ENCODE measurements at places on chromosomes 7 and 10.
A peak's percentile ranks its signal among the peaks of the same experiment; 100 is the strongest.

- no peak for DNase-seq
These were observed 285.0 kb downstream of the PRPF18 start for GRCh38 chr10:13871776-13872175.

GRCh38 chr10:6409971-6410643 is 170.0 kb downstream of the PRKCQ start:
- no peak for DNase-seq

GRCh38 chr7:142516038-142516501 is 233.2 kb upstream of the PRSS1 start:
- DNase-seq: peak; percentile 60

- no peak for DNase-seq
These were observed 77.9 kb downstream of the ANK3 start for GRCh38 chr10:60311821-60312220.

DNA sequence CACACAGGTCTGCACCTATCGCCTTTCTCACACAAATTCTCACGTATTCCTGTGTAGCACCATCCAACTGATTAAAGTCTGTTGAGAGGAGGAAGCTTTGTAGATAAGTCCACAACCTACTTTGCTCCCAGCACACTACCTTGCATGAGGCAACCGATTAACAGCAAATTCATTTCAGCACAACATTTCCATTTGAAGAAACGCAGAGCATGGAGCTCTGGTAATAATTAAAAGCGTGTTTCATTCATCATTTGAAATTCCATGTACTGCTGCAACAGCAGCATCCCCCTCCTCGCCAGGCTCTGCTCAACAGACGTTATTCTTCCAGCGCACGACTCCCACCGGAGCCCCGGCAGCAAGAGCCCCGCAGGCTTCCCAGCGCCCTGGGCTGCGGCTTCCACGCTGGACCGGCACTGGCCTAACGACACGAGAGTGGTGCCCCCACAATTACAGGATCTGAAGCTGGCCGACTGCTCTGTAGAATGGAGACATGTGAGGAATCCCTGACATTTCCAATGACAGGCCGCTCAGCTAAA is 118.8 kb downstream of the DIP2C start:
- DNase-seq: no peak

DNA sequence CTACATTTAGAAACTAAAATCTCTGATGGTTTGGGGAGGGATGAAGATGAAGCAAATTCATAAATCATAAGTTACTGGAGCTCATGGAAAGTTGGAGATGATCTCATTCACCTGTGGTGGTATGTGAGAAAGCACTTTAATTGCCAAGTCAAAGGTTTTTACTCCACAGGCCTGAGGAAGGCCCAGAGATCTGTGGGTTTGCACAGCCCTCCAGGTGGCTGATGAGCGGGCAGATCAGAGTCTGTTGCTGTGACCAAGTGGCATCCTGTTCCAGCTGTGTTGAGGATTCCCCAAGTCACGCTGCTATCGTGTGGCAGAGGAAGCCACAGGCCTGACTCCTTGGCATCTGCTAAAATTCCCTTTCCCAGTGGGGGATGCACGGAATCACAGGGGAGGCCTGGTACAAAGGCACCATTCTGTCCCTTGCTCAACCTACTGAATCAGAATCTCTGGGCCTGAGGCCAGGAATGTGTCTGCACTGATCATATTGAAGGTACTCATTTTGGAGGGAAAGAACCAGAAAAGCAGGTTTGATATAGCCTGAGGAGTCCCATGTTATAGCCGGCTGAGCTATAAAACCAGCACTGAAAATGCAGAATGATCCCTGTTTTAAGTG is 19.7 kb upstream of the DDC start:
- DNase-seq: no peak

GRCh38 chr7:42095791-42096190 is 141.2 kb downstream of the GLI3 start:
- no peak for DNase-seq

- no peak for DNase-seq
These were observed 73.3 kb downstream of the ZMIZ1 start for GRCh38 chr10:79142064-79142491.

GRCh38 chr10:89142590-89142989 is 64.5 kb downstream of the CH25H start:
- DNase-seq: no peak

DNA sequence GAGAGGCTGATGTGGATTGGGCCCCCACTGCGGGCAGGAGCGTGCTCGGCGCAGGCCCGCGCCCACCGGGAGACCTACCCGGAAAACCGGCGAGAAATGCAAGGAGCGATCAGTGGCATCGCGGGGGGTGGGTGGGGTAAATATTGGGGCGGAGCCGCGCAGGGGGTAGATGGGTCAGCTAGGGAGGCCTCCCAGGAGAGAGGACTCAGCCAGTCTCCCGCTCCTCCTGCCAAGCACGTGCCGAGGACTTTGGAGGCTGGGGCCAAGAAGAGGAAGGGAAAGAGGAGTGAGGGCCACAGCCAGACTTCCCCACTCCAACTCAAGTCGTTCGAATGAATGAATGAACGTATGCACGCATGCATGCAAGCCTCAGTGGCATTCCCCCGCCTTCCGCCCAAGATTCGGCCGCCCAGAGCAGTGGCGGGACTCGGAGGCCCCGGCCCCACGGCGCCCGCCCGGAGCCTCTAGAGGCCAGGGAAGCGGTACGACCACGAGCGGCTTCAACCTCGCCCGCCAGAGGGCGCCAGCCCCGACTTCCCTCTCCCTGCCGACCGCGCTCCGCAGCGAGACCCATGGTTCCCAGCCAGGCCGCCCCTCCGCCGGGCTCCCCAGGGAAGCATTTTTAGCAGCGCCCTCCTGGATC is 3.6 kb downstream of the NPM3 start:
- peak; percentile 89 for DNase-seq

DNA sequence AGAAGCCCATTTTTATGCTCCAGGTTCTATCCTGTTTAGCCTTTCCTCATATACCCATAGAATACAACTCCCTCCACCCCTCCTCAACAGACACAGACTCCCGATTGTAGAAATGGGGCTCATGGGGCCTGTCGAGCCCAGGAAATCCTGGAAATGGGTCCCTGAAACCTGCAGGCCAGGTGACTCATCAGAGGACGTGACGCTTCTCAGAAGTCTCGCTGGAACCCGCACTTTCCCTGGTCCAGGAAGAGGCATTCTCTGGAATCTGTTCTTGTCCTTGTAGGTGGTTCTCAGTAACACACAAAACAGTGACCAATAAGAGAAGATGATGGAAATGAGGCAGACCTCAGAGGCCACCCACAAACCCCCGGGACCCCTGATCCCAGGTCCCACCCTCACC is 244.8 kb upstream of the PPP2R2D start:
- DNase-seq: no peak

GRCh38 chr10:36531621-36532020 is 593.8 kb upstream of the ANKRD30A start:
- DNase-seq: no peak

- DNase-seq: no peak
These were observed 296.0 kb upstream of the SP4 start for GRCh38 chr7:21131897-21132296.

DNA sequence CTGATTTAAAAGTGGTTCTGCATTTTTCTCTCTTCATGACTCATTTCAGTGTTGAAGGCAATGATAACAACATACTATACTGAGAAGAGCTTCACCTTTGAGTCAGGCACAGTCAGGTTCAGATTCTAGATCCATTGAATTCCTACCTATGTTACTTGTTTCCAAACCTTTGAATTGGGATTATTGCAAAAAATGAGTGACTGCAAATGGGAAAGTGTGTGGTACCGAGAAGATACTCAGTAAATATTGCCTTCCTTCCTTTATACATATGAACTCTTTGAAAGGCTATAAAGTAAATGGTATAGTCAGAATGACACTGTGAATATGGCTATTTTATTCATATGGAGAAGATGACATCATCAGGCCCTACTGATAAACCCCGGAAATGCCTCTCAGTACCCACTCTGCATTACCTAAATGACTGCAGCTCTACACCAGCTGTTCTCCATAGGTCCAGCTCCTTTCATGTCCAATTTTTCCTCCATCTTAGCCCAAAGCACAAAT is 66.7 kb upstream of the FGL2 start:
- no peak for DNase-seq

DNA sequence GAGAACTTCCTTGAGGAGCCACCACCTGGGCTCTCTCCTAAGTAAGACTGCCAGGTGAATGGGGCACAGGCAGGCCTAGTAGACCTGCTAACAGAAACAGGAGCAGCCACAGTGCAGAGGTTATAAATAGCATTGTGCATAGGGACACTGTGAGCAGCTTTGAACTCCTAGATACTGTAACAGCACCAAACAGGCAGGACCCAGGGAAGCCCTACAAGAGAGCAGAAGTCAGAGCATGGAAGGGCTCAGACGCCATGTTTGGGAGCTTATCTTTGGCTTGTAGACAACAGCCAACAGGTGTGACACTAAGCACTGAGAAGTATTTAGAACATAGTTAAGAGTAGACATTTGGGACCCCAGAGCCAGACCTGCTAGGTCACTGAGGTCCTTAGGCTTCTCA is 14.5 kb downstream of the XRCC2 start:
- no peak for DNase-seq

GRCh38 chr7:64599359-64599758 is 36.5 kb upstream of the ZNF680 start:
- DNase-seq: no peak

DNA sequence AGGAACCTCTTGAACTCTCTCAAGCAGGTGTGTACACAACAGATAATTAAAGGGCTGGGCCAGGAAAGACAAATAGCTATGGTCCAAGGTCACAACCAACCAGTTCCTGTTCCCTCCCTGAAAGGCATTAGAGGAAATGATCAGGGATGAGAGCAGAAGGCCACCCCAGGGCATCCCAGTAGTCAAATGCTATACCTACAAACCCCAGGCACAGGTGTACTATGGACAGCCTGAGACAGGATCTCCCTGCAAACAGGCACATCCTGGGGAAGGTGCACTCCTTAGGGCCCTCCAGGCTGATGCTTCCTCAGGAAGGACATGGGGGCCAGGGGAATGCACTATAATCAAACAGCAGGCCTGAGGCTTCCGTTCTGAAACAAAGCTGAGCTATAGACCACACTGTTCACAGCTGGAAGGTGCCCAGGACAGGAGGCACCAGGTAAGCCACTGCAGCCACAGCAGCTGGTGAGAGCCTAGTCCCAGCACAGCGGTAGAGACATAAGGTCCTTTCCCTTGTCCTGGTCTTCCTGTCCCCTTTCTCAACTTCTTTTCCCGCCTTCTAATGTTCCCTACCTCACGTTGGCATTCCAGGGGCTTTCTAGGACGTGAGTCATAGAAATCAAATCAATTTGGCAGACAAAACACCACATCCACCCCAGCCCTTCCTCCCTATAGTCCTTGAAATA is 13.3 kb downstream of the PARP12 start:
- no peak for DNase-seq

DNA sequence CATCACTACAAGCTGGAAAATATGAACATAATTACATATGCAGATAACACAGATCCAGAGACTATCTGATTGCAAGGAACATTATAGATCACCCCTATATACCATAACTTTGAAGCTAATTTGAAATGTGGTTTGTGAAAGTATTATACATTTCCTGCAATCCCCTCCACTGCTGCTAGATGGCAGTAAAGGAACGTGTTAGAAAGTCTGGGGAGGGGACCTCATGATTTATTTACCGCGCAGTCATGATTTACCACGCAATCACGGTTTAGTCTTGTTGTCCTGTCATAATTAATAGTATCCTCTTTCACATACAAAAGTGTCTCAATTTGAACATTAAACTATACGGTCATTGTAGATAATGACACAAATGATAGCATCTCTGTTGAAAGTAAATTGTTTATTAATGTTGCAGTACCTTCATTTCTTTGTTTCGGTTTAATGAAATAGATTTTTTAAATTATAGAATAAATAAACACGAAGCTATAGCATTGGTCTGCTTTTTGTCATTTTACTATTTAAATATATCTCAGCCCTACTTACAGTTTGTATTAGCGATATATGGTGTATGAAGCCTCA is 145.3 kb upstream of the PRSS1 start:
- DNase-seq: peak; percentile 72

DNA sequence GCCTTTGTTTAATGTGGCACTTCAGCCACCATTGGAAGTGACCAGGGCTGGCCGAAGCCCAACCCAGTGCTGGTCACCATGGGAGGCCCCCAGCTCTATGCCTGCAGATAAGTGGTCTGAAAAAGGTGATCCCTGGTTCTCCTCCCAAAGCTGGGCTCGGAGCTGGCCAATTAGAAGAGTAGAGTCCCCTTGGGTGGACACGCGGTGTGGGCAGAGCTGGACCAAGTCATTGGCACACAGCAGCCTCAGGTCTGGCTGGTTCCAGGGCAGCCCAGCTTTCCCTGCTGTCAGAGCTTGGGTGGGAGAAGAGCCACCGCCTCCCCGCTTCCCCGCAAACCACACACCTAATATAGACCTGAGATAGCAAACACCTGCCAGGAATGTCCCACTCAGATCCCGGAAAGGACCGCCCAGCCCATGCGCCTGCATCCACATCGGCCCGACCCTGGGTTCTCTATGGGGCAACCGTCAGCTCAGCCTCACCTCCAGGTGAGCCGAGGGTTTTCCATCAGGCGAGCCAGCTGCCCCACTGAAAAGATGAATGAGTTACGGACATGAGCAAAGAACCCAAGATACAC is 84.3 kb downstream of the TCERG1L start:
- no peak for DNase-seq

GRCh38 chr10:113236998-113237397 is 287.0 kb downstream of the TCF7L2 start:
- no peak for DNase-seq

- no peak for DNase-seq
These were observed 11.9 kb upstream of the TPST1 start for GRCh38 chr7:66193146-66193725.

- DNase-seq: no peak
These were observed 528.1 kb downstream of the DNAJB6 start for GRCh38 chr7:157864911-157865310.

DNA sequence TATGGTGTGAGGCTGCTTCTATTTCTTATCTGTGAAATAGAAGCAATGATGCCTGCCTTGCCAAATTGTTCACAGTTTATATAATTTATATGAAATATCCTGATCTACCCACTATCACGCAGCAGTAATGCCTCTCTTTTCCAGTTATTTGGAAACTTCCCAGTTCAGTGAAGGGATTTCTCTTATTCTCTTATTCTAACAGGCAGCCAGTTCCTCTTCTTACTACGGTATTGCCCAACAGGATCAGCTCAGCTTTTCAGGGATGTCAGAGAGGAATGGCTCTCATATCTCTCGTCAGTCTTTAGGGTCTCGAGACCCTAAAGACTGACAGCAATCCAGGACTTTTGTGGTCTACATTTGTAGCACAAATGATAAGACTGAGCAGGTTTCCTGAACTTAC is 215.6 kb downstream of the CREB5 start:
- no peak for DNase-seq

GRCh38 chr7:121503039-121503438 is 106.9 kb upstream of the FAM3C start:
- DNase-seq: no peak

Measured in B cell (primary cell).